ENCODE measurements at places on chromosomes 13 and 19. TPM values are rescaled to one million over a fixed set of nuclear protein-coding genes. Genes with fewer than 3 reads are reported as not detected.
A peak's percentile ranks its signal among the peaks of the same experiment; 100 is the strongest.

DNA sequence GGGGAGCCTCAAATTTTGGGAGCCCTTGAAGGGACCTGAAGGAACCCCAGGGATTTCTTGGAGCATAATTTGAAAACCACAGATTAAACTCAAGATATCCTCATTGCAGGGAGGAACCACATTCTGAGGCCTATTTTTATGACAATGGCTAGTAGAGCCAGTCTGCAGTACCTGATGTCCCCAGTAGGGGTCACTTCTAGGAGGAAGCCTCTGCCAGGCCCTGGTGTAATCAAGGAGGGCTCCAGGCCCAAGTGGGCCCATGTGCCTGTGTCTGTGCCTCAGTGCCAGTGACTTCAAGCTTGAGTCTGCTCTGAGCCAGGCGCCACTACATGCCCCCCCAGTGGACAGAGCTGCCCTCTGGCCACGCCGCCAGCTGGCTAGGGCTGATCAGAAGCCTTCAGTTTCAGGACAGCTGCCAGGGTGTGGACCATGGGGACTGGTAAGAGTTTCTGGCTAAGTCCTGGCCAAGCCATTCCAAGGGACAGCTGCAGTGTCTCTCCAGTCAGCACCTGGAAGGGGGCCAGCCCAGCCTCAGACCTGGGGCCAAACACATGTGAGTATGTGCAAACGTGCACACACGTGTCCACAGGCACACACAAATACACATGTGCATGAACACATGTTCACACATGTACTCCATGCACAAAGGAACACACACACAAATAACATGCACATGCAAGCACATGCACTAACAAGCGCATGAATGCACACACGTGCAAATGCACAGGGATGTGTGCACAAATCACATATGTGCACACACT, 20.5 kb upstream of the SLC7A10 start:
- no peak for DNase-seq

DNA sequence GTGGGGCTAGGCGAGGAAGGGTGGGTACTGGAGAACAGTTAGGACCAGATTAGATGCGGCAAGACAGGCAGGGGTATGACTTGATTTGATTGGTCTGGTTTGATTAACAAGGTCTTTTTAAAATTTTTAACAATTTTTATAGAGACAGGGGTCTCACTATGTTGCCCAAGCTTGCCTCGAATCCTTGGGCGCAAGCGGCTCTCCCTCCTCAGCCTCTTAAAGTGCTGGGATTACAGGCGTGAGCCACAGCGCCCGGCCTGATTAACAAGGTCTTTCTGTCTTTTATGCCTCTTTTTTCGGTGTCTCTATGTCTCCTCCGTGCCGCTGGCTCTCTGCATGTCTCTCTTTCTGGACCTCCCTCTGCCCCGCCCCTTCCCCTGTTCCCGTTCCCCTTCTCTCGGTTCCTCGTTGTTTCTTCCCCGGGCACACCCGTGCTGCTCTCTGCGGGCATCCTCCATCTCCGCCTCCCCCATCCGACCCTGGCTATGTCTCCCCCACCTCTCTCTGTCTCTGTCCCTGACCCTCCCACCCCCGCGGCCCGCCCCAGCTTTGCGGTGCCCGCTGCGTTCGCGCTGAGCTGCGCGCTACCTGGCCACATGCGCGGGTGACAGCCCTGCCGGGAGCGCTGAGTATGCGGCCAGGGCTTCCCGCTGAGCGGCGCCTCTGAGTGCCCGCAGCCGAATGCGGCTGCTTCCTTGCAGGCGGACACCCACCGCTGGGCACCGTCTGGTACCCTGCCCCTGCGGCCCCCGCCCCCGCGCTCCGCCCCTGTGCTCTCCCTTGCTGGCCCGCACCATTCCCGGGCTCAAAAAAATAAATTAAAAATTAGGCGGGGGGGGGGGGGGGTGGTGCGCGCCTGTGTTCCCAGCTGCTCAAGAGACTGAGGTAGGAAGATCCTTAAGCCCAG, 8.1 kb upstream of the SDHAF1 start:
- DNase-seq: peak; percentile 46

DNA sequence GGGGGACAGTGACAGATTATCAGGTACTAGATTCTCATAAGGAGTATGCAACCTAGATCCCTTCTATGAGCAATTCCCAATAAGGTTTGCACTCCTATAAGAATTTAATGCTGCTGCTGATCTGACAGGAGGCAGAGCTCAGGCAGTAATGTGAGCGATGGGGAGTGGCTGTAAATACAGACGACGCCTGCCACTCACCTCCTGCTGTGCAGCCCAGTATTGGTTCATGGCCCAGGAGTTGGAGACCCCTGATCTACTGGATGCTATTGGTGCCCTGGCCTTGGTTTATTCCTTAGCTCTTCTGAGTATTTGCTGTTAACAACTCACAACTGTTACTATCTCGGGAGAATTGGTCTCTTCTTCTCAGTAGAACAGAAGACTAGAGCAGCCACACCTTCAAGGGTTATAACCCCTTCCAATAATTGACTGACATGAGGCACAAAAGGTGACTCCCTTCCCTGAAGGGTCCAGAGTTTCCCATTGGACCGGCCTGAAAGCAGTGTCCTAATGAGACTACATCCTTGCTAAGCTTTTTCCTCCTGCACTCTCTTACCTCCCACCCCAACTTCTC, 35.0 kb upstream of the RBM26 start:
- DNase-seq: no peak

DNA sequence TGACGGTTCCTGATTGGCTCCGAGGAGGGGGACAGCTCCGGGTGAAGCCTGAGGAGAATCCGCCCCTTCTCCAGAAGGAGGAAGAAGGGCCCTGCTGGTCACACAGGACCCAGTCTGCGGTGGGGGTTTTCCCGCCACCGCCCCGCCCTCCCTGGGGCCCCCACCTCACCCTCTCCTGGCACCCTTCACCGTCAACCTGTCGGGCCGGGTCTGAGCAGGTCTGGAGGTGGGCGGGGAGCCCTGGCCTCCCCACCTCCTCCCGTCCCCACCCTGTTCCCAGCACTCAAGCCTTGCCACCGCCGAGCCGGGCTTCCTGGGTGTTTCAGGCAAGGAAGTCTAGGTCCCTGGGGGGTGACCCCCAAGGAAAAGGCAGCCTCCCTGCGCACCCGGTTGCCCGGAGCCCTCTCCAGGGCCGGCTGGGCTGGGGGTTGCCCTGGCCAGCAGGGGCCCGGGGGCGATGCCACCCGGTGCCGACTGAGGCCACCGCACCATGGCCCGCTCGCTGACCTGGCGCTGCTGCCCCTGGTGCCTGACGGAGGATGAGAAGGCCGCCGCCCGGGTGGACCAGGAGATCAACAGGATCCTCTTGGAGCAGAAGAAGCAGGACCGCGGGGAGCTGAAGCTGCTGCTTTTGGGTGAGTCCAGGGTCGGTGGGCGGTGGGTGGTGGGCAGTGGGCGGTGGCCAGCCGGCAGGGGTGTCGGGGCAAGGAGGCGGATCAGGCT, at the start of gene GNA15:
Gene GNA15 (plus strand): TSS at position 73 of the 723 bp plus-strand sequence. CDS start 418 bp downstream, at position 491.
- DNase-seq: no peak

GRCh38 chr19:13699786-13700185, 64.5 kb upstream of the MRI1 start:
- DNase-seq: no peak

DNA sequence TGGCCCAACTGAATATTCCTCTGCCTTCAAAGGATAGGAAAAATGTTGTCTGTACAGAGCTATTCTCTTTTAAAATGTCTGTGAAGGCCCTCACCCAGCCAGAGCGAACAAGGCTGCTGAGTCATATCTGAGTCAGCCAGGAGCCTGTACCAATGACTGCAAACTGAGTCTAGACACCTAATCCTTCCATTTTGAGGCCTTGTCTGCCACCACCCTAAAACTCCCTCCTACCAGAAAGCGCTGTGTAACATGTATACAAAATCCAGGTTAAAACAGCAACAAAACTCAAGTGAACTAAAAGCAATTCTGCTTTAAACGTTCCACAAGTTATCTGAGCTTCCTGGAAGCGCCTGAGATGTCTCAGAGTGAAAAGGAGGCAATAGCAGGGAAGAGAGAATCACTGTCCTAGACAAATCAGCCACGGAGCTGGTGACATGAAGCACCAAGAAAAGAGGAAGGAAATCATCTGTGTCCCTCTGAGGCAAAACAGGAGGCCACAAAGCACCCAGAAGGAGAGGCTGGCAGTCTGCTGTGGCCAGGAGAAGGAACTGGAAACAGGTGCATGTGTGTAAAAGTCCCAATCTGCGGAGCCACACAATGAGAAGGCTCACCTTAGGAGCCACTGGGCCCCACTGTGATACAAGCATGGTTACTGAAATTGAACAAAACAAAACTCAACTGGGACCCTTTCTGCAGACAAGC, 10.2 kb downstream of the DHRS12 start:
- DNase-seq: peak; percentile 31

DNA sequence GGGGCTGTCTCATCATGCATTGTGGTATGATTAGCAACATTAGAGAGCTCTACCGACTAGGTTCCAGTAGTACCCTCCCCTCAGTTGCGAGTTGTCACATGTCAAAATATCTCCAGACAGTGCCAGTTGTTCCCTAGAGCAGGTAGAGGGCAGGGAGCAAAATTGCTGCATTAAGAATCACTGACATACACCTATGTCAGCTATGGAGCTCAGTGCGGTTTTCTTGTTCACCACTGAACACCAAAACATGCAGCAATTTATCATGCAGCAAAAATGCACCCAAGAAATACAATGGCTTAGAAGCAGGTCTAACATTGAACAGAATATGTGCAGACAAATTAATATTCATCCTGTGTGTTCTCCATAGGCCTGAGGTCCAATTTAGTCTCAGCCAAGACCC, 186.9 kb upstream of the STARD13 start:
- DNase-seq: no peak

DNA sequence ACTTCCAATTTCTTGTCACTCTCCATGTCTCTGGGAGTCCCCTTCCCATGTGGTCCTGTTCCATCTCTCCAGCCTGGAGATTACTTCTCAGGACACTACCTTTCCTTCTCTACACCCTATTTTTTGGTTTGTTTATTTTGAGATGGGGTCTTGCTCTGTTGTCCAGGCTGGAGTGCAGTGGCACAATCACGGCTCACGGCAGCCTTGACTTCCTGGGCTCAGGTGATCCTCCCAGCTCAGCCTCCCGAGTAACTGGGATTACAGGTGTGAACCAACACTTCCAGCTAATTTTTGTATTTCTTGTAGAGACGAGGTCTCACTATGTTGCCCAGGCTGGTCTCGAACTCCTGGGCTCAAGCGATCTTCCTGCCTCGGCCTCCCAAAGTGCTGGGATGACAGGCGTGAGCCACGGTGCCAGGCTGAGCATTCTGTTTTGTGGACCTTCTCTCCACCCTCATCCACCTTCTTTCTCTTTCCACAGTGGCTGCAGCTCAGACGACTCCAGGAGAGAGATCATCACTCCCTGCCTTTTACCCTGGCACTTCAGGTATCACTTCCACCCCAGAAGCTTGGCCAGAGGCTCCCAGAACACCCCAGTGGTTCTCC, 644 bp downstream of the HCST start:
- no peak for DNase-seq

DNA sequence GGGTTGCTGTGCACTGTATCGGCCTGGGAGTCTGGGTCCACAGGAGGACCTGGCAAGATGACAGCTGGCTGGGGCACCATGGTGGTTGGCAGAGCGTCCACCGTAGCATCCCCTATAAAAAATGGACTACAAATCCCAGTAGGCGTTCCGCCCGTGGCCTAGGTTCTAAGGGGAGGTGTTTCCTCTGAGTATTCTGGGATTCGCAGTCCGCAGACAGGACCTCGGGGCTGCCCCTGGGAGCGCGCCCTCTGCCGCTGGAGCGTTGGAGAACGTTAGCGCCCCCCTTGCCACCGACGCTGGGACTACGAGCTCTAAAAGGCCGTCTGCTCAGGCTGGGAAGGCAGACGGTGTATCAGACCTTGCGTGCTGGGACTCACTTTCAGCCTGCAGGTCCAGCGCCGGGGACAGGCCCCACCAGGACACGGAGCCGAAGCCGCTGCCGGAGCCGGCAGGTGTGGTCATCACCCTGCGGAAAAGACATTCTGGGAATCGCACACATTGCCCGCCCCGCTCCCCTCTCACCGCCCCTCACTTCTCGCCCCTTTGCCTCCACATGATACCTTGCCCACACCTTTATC, 372 bp downstream of the DNAAF3 start:
- DNase-seq: no peak

GRCh38 chr19:50147462-50148423, 15.3 kb downstream of the IZUMO2 start:
- peak; percentile 62 for DNase-seq

GRCh38 chr13:33191425-33192210, 93.9 kb downstream of the STARD13 start:
- no peak for DNase-seq

DNA sequence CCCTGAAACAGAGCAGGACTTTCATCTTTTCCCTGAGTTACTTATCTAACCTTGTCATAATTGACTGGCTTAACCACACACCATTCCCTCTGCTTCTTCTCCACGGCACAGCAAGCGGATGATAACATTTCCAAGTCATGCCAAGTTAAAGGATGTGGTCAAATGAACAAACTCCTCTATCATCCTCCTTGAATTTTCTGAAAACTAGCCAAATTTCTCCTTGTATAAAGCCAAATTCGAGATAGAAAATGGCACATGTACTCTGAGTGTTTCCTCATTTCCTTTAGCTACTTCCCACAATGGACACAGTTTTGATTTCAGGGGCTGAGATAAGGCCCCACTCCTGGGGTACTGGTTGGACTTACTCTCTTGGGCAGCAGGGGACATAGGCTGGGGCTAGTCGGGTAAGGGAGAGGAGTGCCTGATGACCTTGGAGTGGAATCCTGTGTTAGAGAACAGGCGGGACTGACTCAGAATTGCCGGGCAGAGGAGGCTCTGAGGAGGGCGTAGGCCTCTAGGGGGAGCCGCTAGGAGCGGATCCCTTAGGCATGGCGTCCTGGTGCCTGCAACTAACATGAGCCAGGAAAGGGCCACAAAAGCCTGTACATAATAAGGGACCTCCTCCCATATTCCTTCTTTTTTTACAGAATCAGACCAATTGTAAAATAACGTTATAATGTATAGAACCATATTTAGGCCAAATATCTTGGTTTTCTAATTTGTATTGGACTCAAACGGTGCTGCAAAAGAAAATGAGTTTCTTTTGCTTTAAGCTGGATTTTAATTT, 20.3 kb upstream of the TMTC4 start:
- no peak for DNase-seq

GRCh38 chr19:7063339-7063738, 4.9 kb upstream of the MBD3L3 start:
- DNase-seq: no peak

MEF2B gene
- total RNA-seq: 11.7 TPM

CLEC4M gene
- 2.0 TPM for total RNA-seq

MARCHF2 gene
- total RNA-seq: 24.8 TPM

NUCB1 gene
- total RNA-seq: 116 TPM

PRSS57 gene
- not detected for total RNA-seq

C5AR1 gene
- total RNA-seq: 1.7 TPM

SMAD9 gene
- not detected for total RNA-seq

CEACAM16 gene
- total RNA-seq: not detected

OR7C1 gene
- total RNA-seq: not detected
